Caki2 (cell line): ENCODE measurements at places on chromosomes 12 and 14.

- DNase-seq, result no peak
These were observed 76.3 kb upstream of the PPP4R3A start for GRCh38 chr14:91586410-91586809.

DNA sequence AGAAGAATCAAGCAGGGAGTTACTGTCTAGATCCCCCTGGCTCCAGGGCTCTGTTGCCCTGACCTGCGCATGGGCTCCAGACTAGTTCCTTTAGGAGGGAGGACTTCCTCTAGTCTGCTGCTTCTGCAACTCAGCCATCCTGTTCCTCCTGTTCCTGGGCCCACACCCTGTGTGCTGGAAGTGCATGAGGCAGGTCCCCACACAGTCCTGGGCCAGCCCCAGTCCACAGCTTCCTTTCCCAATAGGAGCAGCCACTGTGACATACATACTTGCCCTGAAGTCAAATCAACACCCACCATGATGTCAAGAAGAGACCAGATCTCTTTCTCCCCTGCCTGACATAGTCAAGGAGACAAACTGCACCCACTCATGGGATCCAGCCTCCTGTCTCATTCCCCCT is 1.3 kb downstream of the SDR9C7 start:
- no peak for DNase-seq

GRCh38 chr12:121391619-121392324 is 8.1 kb upstream of the RNF34 start:
- no peak for DNase-seq

DNA sequence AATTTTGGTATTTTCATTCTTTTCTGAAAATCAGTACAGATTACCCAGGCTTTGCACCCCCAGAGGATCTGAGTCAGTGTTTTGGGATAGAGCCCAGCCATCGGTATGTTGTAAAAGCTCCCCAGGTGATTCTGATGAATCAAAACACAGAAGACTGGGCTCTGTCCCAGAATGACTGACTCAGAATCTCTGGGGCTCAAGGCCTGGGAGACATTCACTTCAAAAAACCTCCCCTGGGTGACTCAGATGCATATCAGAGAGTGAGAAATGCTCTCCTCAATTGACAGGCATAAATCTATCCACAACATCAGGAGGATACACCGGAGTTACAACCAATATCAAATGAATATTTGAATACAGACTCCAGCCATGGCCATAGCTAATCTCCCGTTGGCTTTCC is 32.6 kb downstream of the SLC35F4 start:
- DNase-seq, result peak; percentile 70

- no peak for DNase-seq
These were observed 36.4 kb downstream of the TMEM121 start for GRCh38 chr14:105562713-105563346.

- DNase-seq, result no peak
These were observed 5.5 kb downstream of the IFI27L2 start for GRCh38 chr14:94123868-94124267.

GRCh38 chr12:92185052-92185451 is 39.4 kb upstream of the BTG1 start:
- DNase-seq, result no peak

- peak; percentile 45 for DNase-seq
These were observed 57.2 kb upstream of the ATP2A2 start for GRCh38 chr12:110223777-110224378.

- DNase-seq, result no peak
These were observed 21.2 kb downstream of the HVCN1 start for GRCh38 chr12:110667671-110668070.

DNA sequence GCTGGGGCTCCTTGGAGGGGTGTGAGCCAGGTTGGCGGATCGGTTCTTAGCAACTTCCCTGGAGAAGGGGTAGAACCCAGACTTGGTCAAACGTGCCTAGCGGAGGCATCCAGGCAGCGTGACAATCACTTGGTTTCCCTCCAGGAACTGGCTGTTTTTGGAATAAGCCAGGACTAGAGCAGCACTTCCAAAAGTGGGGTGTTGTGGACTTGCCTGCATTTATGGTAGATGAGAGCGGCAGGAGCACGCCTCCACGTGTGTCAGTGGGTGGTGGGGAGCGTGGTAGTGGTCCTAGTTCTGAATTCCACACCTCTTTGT is 2.8 kb downstream of the PRMT8 start:
- DNase-seq, result no peak

DNA sequence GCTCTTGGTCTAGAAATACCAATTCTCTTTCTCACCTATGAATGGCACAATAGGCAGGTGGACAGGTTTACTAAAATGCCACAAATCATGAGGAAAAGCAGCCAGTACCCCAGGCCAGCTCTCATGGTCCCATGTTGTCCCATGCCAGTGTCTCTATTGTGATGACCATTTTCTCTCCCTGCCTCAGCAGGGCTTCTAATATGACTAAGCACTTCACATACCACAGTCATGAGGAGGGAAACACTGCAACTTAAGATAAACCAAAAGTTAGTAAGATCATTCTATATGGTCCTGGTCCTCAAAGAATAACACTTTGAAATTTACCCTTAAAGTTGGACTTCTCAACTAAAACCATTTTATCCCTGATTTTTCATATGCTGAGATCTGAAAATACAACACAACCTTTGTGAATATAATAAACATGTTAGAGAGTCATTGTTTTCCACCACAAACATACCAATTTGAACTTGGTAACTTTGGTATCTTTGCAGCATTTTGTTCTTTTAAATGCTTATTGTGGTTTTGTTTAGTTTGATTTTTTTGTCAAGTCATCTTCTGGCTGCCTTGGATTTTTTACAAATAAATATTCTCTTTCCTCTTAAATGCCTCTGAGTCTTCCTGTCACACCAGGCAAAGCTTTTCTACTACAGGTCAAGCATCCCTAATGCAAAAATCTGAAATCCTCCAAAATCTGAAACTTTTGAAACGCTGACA is 3.6 kb downstream of the TTC5 start:
- no peak for DNase-seq

- DNase-seq, result no peak
These were observed 68.5 kb downstream of the SPPL3 start for GRCh38 chr12:120835657-120836056.

GRCh38 chr12:77122236-77122635 is 56.9 kb upstream of the E2F7 start:
- DNase-seq, result peak; percentile 49

- DNase-seq, result no peak
These were observed 133.2 kb downstream of the SLC35F4 start for GRCh38 chr14:57732463-57733285.

- DNase-seq, result no peak
These were observed 417.1 kb downstream of the AEBP2 start for GRCh38 chr12:19856389-19856788.

GRCh38 chr12:130286741-130287440 is 50.8 kb upstream of the PIWIL1 start:
- no peak for DNase-seq

DNA sequence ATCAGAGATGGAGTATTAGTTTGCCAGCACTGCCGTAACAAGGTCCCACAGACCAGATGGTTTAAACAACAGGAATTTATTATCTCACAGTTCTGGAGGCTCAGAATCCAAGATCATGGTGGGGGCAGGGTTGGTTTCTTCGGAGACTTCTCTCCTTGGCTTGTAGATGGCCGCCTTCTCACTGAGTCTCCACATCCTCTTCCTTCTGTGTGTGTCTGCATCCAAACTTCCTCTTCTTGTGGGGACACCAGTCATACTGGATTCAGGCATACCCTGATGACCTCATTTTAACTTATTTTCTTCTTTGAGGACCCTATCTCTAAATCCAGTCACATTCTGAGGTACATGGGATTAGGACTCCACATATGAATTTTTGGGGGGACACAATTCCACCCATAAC is 455.5 kb downstream of the RGS6 start:
- no peak for DNase-seq

- DNase-seq, result no peak
These were observed 199.9 kb upstream of the IGF1 start for GRCh38 chr12:102680304-102680703.

DNA sequence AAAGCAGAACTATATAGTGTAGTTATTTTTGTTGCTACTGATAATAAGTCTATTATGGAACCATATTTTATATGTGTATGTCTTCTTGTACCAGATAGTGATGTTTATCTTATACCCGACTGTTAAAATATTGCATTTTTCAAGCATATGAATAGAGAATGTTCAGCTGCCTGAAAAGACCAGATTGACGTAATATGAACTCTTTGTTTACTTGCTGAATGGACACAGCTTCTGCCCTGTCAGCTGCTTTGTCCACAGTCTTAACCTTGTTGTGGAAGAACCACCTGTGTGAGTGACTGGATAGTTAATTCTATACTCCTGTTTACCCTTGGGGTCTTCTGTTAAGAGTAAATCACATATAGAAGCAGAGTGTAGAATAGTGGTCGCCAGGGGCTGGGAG is 109.3 kb downstream of the LGR5 start:
- no peak for DNase-seq

DNA sequence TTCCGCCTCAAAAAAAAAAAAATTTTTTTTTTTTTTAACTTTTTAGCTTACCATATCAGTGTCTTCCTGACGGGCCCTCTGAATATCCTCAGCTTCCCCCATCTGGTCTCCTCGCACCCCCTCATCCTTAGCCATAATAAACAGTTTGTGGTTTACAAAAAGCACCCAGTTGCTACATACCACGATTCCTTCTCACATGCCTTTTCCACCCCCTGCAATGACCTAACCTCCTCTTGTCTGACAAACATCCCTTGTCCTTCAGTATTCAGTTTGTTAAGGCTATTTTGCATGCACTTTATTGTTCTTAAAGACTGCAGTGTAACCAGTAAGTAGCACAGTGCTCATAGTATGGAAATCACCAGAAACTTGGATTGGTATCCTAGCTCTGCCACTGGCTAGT is 88.5 kb downstream of the PPM1H start:
- no peak for DNase-seq

- DNase-seq, result peak; percentile 90
These were observed at the start of gene ZFYVE26 for GRCh38 chr14:67816326-67817002. TSS of gene ZFYVE26 (minus strand) at chr14:67816590. CDS start at chr14:67815963, 627 bp downstream.

GRCh38 chr14:70254476-70254961 is 65.8 kb upstream of the SLC8A3 start:
- peak; percentile 55 for DNase-seq

DNA sequence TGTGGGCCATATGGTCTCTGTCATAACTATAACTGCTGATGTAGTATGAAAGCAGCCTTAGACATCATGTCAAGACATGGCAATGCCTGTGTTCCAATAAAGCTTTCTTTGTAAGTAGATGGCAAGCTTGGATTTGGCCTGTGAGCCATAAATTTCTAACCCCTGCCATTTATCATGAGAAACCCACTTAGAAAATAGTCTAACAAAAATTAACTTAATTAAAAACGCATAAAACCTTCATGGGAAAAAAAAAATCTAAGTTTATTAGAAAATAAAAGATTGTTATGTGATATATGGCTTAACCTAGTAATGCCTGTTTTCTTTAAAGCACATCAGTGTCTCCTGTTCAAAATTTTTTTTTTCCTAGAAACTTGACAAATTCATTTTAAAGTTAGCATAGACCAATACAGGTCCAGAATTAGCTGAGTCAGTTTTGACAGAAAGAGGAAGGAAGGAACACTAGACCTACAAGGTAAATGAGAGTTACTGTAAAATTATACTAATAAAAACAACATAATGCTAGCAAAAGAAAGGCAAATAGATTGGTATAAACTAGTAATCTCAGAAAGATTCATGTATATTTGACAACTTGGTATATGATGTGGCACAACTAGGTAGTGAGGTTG is 68.2 kb downstream of the USP15 start:
- DNase-seq, result no peak

DNA sequence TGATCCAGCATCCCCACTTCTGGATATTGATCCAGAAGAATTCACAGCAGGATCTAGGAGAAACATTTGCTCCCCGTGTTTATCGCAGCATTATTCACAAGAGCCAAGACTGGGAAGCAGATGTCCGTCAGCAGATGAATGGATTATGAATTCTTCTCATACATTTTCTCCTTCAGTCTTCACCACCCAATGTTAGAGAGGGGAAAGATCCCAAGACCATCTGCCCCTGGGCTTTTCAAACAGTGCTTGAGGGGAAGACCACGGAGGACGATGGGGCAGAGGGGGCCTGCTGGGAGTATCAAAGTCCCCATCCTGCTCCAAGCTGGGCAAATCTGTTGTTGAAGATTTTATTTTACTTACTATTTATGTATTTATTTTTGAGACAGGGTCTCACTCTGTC is 41.1 kb downstream of the SERPINA3 start:
- no peak for DNase-seq

GRCh38 chr12:2068653-2069052 is 15.9 kb downstream of the CACNA1C start:
- no peak for DNase-seq

- no peak for DNase-seq
These were observed 32.8 kb downstream of the ARHGAP5 start for GRCh38 chr14:32109676-32110547.

GRCh38 chr12:118288174-118288573 is 84.5 kb downstream of the TAOK3 start:
- DNase-seq, result no peak

DNA sequence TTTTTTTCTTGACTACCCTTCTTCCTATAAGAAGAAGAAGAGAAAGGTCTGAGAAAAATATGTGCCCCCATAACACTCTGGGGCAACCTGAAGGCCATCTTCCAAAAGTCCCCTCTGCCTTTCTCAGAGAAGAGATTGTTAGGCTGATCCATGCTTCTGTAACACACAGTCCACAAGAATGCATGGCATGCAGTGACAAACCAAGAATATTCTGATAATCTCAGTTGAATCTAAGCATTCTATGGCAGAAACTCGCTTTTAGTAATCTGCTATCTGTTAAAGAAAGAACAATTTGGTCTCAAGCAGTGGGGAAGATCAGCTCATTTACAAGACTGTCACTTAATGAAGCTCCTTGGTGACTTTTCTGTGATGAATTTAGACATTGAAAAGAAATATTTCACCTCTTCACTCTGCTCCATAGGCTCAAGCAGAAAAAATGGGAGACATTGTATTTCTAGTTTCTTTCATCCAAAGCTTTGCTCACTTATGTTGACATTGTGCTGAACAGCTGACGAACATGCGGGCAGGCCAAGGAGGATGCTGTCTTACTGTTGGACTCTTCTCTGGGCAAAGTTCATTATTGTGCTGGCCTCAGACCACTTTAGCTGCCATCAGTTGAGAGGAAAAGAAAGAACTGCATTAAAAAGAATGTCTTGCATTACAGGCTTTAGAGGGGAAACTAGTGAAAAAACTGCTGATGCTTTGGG is 957.1 kb downstream of the DIO2 start:
- no peak for DNase-seq

DNA sequence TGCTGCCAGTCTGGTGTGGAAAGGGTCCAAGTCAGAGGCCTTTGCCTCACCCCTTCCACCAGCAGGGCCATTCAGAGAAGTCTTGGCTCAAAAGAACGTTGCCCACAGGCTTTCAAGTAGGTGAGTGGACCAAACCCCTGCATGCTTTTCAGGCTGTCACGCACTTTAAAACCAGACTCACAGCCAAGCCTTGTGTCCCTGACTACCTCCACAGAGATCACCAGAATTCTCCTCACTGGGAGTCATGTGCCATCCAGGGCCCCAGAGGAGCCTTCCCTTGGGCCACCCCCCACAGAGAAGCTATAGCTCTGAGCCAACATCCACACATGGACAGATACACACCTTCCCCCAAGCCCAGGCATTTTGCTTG is 283.1 kb downstream of the DPF3 start:
- no peak for DNase-seq
